ENCODE measurements at places on chromosomes 11 and 22.
A peak's percentile ranks its signal among the peaks of the same experiment; 100 is the strongest.

- DNase-seq: no peak
Observed at GRCh38 chr11:27467181-27467913, 5.2 kb downstream of the LGR4 start.

DNA sequence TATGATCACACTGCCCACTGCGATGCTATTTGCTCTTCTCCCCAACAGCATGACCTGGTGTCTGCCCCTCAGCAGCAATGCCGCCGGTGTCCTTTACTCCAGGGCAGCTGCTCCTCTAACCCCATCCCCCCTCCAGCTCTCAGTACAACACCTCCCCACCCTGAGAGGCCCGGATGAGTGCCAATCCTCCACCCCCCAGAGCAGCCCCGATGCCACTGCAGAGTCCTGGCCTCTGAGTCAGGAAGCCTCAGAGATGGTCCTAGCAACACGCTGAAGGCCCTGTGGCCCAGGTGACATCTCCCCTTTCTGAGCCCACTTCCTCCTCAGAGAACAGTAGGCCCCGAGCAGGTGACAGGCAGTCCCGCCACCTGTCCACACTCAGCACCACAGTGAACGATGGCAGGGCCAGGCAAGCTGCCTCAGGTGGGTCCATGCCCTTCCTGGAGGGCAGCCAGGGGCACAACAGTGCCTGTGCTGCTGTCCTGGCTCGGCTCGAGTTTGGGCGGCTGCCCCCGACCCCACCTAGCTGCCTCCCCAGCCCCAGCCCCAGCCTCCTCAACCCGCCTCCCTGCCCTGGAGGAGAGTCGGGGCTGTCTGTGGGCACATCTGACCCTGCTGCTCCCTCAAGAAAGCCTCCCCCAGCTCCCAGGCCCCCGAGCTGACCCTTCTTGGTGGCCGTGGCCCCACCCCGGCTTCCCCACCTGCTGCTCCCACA lies 3.9 kb upstream of the NDUFS8 start:
- no peak for DNase-seq

- no peak for DNase-seq
Observed at GRCh38 chr11:41660585-41660984, 201.1 kb upstream of the LRRC4C start.

DNA sequence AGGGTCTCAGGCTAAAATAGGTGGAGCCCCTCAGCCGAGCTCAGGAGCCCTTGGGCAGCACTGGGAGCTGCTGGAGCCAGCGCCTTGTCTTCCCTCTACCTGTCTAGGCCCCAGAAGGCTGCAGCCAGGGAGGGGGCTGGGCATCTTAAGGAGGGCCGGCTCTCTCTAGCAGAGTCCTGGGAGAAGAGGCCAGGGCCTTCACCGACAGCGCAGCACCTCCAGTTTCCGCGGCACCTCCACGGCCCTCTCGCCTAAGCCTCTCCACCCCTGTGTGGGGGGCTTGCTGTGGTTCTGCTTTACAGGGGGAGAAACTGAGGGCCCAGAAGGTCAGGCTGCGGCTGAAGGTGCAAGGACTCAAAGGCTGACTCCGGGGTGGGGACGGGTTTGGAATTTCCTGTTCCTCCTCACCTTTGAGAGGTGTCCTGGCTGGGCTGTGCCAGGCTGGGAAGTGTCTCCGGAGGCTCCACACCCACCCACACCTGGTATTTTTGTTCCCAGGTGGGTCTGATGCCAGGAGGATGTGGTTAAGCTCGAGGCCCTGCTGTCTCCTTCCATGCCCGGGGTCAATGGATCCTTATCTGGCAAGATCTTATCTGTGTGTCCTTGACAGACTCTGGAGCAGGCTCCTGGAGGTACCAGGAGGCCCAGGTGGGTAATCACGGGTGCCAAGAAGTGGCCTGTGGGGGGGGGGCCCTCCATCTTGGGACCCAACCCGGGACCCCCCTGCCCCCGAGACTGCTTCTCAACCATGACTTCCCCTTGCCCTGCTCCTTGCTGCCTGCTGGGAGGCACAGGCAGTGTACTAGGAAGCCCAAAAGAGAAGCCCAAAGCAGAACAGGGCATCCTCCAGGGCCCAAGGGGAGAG lies 95.3 kb upstream of the FGF3 start:
- DNase-seq: no peak

GRCh38 chr11:130031945-130032344 lies 29.3 kb upstream of the PRDM10 start:
- DNase-seq: no peak

GRCh38 chr11:125345421-125346178 lies 150.5 kb downstream of the FEZ1 start:
- DNase-seq: peak; percentile 17

DNA sequence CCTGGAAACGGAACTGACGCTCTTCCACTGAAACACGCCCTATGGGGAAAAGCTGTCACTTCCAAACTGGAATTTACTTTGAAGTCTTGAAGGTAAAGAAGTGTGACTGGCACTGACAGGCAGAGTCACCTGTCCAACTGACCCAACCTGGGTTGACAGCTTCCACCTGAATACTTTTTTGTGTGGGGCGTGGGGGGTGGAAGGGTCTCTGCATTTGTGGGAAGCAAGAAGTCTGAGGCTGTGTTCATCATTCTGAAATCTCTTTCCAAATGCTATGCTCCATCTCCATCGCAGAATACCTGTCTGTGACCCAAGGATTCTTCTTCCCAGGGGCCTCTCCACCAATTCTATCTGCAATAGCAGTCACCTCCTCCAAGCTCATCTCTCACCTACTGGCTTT lies 7.8 kb downstream of the IFT27 start:
- no peak for DNase-seq

DNA sequence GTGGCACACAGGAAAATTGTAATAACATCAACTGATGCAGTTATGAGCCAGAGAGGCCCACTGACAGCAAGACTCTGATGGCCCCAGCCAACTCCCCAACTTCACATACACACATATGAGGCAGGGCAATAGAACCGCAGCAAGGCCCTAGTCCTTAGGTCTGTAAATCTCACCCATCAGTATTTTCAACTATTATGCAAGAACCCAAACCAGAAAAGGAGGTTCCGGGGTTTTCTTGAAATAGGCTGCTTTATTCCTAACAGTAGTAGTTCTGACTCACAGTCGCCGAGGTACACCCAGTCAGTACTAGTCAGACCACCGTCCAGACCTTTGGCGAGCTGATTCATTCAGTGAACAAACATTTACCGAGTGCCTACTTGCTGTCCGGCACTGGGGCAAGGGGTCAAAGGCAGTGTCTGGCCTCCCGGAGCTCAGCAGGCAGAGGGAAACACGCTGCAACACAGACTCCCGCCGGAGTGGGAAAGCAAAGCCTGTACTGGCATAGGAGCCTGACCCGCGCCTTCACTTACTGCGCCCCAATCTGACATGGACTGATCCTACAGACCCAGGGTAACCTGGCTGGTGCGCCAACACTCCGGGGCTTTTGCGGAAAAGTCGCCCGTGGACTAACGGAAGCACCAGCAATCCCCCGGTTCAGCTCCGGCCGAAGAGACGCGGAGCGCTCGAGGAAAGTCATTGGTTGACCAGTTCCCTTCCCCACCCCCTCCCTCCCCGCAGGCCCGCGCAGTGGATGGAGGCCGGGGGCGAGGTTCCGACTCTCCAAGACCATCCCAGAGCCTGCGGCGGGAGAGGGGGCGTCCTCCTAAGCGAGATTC lies 1.3 kb downstream of the PLEKHA7 start:
- no peak for DNase-seq

- DNase-seq: no peak
Observed at GRCh38 chr11:75814363-75814676, 690 bp upstream of the UVRAG start.

DNA sequence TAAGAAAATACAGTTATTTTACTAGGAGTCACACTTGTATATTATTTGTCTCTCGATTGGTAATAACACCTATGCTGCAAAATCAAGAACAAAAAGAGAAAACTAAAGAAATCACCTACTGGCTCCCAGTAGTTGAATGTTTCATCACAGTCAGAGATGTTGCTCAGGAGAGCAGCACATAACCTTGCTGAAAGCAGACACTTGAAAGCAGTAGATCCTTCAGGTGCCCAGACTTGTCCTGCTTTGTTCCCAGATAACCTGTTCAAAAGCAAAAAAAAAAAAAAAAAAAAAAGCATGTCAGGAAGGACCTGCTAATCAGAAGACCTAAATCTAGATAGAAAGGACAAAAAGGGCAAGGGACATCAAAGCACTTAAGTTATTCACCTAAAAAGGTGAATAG lies 1.3 kb downstream of the ALG9 start:
- no peak for DNase-seq

DNA sequence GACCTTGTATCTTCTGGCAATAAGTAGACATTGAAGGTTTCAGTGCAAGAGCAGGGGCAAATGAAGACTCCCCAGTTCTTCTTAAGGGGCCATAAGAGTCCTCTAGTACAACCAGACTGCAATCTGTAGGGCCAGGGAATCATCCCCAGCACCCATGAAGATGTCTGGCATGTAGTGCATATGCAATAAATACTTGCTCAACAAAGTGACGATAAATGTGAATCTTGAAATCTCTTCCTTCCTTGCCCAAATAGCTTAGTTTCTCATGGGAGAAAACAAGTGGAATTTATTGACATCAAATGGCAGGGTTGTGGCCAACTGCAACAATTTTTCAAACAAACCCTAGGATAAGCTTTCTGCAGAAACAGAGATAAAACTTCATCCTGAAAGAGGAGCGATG lies 107.6 kb downstream of the ABTB2 start:
- no peak for DNase-seq

DNA sequence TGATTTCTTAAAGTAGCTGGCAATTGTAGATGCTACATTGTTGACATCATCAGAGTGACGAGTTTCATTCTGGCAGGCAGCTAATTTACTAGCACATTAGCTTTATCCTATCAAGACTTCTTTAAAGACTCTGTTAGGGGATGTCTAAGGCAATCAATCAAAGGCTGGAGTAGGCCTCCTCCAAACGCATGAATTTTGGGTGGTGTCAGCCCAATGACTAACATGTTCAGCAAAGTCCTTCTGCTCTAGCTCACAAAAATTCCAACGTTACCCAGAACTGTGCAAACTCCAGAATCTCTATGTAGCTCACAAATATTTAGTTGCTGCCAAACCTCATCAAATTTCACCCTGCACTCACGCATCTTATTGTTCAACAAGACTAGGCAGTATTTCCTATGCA lies 395.6 kb downstream of the DLG2 start:
- DNase-seq: no peak

- DNase-seq: no peak
Observed at GRCh38 chr22:39176143-39176713, 23.7 kb upstream of the CBX7 start.

GRCh38 chr11:122756417-122756816 lies 81.9 kb upstream of the CRTAM start:
- DNase-seq: no peak

- DNase-seq: no peak
Observed at GRCh38 chr22:18976197-18976751, 40.2 kb upstream of the PRODH start.

GRCh38 chr22:45237065-45237990 lies 3.4 kb downstream of the KIAA0930 start:
- no peak for DNase-seq

DNA sequence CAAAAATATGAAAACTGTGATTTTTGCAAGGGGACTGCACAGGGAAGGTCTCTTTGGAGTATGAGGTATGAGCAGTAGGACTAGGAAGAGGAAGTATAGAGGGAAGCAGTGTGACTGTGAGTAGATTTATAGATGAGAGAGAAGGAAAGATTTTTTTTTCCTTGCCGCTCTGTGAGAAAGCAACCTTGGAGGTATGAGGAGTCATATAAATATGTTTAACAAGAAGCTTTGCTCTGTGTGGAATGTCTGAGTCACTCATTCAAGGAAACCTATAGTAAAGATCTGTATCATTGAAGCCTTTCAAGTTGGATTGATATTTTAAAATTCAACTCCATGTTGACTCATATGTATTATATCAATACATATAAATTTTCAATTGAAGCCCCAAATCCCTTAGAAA lies 26.2 kb downstream of the DNHD1 start:
- DNase-seq: no peak

DNA sequence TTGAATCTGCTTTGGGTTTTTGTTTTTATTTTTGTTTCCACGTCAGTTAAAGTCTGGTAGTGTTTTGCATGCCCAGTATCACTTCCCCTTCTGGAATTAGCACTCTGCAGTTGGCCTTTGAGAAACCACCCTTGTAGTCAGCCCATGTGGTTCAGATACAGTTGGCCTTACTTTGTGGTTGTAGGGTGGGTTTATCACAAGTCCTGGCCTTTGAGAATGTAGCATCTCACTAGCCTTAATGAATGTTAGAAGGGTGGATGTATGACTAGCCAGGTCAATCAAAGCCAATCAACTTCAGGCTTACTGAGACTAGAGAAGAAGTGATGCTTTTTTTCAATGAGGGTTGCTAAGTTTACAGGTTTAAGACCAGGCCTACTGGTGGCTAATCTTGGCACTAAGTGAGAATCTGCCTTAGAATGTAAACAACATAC lies 19.8 kb downstream of the ARL14EP start:
- no peak for DNase-seq

GRCh38 chr11:20042811-20043341 lies 117.4 kb downstream of the DBX1 start:
- DNase-seq: no peak

DNA sequence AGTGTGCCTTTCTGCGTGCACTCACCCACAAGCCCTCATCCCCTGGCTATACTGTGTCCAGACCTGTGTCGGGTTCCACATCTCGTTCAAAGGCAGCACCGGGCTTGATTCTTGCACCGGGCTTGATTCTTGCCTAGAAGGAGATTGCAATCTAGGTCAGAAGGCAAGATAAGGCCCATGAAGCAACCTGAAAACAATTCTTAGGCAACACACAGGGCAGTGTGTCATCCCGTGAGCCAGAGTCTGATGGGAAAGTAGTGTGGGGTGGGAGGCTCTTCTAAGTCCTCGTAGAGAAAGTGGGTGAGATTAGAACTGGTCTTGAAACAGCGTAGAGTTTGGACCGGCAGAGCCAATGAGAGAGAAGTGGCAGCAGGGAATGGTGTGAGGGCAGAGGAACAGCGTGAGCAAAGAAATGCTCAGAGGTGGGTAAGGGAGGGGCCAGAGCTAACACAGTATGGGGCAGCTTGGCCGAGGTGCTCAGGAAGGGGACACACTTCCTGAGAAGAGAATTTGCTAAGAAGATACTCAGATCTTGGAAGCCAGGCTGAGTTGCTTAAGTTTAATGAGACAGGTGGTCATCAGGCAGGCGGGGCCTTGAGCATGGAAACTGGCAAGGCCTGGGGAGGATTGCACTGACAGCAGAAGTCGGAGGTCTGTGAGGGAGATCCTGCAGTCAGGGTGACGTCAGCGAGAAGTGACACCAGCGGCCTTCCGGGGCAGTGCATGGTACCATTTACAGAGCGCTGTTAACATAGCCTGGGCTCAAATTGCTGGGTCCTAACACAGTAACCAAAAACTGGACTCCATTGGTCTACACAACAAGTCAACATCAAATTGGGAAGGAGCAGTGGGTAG lies 40.7 kb upstream of the DKK3 start:
- no peak for DNase-seq

GRCh38 chr11:9817191-9817590 lies 153.3 kb downstream of the SWAP70 start:
- DNase-seq: no peak

GRCh38 chr11:93843906-93844305 lies 6.5 kb downstream of the VSTM5 start:
- DNase-seq: no peak

DNA sequence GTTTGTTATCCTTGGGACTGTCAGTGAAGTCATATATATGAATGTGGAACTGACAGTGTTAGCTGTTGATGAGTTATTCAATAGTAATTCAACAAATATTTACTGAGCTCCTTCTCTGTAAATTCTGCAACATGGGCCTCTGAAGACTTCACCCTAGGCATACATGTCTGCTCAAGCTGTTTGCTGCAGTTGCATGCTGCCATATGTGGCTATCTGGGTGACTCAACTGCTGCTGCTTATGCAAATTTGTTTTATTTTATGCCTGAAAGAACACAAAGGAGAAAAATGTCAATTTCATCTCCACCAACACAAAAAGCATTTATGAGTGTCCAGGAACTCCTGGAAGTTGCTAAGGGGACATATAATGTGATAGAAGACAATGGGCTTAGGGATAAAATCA lies 417.6 kb downstream of the AASDHPPT start:
- DNase-seq: no peak

All from stimulated activated CD4-positive, alpha-beta T cell treated with anti-CD3 and anti-CD28 coated beads, Interleukin-1b, Interleukin-23, amount 100 ng/mL, for 1 hour (primary cell).